DMS53 (cell line): ENCODE measurements at places on chromosomes 12 and 14.

DNA sequence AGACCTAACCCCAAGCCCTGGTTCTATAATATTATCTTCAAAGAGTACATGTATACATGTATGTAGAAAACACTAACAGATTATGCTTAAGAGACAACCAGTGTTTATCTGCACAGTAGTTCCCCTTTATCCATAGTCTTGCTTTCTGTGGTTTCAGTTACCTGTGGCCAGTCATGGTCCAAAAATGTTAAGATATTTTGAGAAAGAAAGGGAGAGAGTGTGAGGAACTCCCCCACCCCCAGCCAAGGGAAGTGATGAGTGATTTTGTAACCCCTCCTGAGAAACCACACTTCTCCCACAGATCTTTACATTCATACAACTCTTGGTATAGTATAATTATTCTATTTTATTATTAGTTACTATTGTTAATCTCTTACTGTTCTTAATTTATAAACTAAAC is 77.3 kb upstream of the CNTN1 start:
- no peak for DNase-seq

DNA sequence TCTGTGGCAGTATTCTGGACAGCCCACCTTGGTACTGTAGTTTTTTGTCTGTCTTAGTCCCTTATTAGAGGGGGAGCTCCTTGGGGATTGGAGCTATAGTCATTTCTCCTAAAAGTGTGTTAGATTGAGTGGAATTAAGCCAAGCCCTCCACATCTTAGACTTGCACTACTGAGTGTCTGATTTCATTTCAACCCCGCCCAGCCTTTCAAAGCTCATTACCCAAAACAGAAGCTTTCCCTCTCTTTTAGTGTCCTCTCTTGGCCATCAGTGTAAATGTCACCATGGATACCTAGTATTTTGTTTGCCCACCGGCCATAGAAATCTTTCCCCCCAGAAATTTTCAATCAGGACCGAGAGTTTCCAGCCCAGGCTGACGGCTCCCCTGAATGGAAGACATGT is 74.5 kb downstream of the LRRC74A start:
- DNase-seq: no peak

DNA sequence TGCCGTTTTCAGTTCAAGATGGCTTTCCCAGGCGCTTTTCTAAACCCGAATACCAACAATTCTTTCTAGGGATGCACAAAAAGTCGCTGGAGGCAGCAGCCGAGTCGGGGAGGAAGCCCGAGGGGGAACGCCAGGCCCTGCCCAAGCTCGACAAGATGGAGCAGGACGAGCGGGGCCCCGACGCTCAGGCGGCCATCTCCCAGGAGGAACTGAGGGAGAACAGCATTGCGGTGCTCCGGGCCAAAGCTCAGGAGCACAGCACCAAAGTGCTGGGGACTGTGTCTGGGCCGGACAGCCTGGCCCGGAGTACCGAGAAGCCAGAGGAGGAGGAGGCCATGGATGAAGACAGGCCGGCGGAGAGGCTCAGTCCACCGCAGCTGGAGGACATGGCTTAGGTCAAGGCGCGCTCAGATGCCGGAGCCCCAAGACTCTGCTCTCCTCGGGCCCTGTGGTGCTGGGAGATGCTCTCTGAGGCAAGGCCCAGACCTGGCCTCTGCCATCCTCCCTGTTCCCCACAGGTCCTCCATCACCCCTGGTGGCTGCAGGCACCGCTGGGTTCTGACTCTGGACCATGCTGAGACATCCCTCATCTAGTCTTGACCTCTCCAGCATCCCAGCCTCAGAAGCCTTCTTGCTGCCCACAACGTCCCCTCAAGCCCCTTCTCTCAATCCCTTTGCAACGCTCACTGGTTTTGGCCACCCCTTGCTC is 21.4 kb downstream of the VSX2 start:
- no peak for DNase-seq

GRCh38 chr12:92185052-92185451 is 39.4 kb upstream of the BTG1 start:
- no peak for DNase-seq

DNA sequence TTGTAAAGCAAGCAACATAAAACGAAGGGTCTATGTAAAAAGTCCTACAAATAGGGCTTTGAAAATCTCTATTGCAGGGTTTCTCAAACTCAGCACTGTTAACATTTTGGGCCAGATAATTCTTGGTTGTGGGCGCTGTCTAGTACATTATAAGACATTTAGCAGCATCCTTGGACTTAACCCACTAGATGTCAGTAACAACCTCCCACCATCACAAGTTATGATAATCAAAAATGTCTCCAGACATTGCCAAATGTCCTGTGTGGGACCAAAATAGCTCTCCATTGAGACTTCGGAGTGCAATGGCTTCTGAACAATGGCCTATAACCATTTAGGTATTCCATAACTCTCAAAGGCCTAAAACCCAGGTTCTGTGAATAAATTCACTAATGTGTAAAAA is 22.9 kb upstream of the DHRS7 start:
- peak; percentile 4 for DNase-seq

- no peak for DNase-seq
Measured at GRCh38 chr14:61120576-61120975, 139.5 kb downstream of the SLC38A6 start.

- no peak for DNase-seq
Measured at GRCh38 chr12:29012673-29013072, 136.4 kb upstream of the FAR2 start.

DNA sequence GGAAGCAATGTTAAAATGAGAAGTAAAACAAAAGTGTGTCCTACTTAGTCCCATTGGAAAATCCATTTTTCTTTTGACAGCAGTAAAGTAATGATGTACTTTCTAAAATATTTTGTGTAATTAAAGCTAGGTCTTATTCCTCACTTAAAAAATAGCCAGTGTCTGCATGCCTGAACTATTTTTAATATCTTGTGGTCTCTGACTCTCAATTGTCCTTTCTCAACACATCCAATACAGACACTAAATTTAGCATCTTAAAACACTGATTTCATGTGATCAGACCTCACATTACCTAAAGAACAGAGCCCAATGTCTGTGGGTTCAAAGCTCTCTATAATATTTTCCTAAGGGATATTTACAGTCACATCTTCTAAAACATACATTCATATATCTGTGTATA is 108.0 kb downstream of the DERA start:
- DNase-seq: no peak

- DNase-seq: no peak
Measured at GRCh38 chr14:29674566-29675285, 252.9 kb downstream of the PRKD1 start.

DNA sequence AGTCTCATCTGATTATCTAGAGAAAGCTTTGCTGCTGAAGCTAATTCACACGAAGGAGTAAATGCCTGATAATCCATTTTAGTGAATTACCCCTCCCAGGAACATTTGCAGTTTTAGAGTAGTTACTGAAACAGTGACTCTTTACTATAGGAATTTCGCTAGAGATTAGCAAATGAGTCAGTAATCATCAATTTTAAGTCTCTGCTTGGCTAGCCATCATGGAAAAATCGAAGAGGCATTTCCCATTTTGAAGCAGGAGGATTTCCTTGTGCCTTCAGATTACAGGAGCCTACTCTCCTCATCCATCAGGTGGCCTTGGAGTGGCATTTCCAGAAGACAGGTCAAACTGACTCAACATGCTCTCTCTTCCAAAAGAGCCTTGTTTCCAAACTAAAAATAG is 154.5 kb downstream of the EGLN3 start:
- DNase-seq: no peak

- DNase-seq: peak; percentile 52
Measured at GRCh38 chr12:103745962-103746361, 95.1 kb downstream of the NT5DC3 start.

GRCh38 chr12:130703733-130704375 is 12.2 kb downstream of the RIMBP2 start:
- no peak for DNase-seq
